Pulmonary artery endothelial cell (primary cell): ENCODE measurements at places on chromosomes 12 and 14.
A peak's percentile ranks its signal among the peaks of the same experiment; 100 is the strongest.

- DNase-seq, result no peak
These were observed 34.3 kb downstream of the KLRD1 start for GRCh38 chr12:10341892-10342509.

DNA sequence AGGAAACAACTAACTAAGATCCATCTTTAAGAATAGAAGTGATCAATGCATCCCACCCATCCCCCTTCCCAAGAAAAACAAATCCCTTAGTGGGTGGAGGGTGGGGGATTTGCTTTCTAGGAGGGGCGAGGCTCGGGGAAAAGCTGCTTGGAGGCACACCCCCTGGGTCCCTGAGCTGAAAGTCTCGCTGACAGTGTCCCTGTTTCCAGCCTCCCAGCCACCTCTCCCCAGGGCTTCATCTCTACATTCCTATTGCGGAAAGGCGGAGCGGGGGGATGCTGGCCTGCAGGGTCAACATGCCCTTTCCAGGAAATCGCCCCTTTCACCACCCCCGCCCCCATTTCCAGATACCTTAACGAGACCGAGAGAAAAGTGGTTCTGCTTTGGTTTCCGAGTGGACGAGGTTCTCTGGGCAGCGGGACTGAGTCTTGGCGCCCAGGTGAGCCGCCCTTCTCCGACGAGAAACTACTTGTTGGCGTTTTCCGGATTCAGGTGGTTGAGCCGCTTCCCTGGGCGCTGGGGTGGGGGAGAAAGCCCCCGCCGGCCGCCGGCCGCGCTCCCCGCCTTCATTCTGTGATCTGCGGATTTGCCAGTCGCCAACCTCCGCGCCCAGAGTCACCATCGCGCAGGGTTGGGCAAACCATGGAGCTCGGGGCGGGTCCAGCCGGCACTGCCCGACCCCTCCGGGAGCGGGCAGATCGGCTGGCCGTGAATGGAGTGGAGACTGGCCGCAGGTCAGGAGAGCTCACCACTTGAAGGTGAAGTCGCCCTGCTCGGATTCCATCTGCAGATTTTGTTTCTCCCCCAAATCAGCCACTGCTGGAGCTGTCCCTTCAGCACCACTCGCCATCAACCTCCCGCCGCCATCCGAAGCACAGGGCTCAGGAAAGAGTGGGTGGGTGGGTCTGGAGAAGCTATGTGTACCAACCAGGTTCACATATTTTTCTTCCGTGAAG, 505 bp downstream of the KCNC2 start:
- DNase-seq, result no peak

DNA sequence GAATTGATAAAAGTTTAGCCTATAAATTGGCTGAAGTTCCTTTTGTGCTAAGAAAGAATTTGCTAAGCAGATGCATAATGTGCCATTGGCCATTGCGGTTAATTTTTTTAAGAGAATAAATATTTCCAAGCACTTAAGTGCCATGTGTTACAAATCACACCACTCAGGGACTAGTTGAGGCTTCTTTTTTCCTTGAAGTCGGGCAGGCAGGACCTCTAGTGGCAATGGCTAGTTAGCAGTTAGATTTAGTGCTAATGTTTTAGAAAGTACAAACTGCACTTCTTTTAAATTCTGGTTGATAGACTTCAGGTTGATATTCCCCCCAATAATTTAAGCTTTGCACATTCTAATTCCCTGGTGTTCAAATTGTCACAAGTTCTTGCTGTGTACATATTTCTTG, 294.3 kb downstream of the APAF1 start:
- DNase-seq, result peak; percentile 10

DNA sequence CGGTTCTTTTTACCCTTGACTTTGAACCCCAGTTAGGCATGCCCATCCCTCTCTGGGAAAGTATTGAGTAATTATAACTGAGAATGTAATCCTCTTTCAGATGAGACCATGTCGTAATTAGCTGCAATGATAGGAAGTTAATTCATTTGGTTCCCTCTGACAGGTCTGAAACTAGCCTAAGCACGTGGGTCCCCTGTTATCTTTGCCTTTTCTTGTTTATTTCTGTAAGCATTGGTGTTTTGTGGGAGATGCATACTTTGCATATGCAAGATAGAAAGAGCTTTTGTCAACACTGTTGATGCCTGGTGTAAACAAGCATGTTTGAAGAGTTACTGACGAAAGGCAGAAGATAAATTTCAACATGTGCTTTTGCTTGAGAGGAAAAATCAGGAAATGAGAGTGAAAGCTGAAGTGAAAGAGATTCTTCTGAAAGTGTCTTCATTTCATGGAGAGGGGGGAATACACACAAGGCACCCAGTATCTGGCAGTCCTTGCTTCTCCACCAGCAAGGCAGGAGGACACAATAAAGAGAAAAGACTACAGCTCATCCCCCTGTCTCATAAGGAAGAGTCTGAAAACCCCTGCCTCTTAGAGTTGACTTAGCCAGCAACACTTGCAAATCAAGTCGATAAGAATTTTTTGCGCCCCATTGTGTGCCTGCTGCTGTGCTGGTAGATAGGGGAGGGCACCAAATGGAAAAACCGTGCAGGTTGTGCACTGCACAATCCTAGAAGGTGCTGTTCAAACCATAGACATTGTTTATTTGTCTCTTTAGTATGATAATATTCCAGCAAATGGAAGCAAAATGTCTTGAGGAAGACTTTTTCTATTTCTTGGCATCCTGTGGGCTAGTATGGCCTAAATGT, 77.8 kb downstream of the SLC24A4 start:
- no peak for DNase-seq

DNA sequence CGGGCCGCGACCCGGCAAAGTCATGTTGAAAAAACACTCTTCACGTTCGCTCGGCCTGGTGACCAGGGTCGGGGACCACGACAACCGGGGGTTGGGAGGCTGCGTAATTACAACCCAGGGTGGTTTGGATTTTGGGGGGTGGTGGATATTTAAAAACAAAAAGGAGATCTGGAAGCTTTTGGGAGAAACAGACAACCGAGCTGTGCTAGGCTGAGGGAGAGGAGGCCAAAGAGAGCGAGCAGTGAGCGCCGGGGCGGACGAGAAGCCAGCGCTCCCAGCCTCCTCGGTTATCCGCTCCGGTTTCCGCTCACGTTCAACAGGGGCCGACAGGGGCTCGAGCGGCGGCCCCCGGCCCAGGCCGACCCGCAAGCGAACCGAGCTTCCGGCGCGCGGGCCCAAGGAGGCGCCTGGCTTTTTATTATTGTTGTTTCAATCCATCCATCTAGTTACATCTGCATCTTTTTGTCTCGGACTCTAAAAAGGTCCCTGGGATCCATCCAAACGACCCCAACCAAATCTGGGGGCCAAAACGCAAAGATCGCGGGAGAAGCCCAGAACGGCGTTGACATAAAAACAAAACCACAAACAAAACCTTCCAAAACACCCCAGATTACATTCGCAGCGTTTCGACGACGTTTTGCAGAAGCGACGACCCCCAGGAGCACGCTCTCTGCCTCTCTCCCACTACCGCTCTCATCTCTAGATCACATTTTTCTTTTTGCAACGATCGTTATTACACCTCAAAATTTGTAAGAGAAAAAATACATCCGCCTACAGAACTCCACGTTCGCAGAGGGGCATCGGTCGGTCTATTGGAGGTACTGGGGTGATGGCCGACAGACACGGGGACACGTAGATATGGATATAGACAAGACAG, 771 bp downstream of the OTX2 start:
- no peak for DNase-seq

DNA sequence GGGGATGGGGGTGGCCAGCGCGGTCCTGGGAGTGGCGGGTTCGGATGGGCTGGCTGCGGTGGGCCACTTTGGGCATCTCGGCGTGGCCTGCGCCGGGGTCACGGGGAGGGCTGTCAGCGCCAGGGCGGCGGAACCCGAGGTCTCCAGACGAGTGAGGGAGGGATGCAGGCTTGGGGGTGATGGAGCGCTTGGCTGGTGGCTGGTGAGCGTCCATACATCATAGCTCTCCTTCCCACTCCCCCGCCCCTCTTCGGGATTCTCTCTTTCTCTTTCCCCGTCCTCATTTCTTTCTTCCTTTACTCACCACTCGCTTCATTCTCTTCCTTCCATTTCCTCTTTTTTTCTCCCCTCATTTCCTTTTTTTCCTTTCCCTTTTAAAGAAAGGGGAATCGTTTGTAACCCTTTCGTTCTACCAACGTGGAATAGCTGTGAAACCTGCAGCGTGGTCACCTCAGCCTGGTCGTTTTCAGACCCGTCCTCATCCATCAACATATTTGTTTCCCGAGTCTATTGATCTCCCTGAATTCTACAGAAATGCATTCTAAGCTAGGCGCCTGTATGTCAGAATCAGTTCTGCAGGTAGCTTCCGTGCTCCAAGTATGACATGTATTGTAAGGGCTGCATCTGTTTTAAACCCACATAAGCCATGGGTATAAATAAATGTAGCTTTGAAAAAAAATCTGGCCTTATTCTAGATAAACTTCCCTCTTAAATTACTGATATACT, 260.3 kb upstream of the E2F7 start:
- no peak for DNase-seq

DNA sequence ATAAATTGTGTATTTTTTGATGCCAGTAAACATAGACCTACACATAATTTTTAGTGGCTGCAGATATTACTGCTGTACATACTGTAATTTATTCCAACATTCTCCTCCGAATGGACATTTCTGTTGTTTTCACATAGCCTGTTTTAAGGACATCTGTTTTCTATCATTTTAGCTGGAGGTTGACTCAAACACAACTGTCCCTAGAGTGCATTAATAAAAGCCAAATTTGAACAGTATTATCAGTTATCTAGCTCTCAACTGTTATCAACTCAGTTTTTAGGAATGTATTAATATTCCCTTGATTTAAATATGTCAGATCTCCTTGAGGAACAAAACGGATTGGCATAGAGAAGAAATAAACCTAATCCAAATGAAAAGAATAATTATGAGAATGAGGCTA, 17.2 kb upstream of the PIWIL1 start:
- DNase-seq, result no peak

DNA sequence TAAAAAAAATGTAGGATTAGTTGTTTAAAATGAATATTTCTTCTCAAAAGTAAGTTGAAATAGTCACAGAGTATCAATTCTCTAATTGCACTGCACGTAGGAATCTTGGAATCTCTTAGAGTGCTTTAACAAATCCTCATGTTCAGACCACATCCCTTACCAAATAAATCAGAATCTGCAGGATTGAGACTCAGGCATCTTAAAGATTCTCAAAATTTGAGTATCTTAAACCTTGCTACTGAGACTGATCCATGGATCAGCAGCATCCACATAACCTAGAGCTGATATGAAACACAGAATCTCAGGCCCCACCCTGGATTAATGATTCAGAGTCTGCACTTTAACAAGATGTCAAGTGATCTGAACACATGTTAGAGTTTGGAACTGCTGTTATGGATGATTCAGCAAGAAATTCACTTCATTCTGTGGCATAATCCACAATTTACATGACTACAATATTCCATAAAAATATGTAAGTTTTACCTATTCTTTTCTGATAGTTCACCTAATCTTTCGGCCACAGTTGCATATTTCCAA, 58.7 kb downstream of the ADAMTS20 start:
- DNase-seq, result no peak
